ENCODE measurements at places on chromosomes 4 and X.

DNA sequence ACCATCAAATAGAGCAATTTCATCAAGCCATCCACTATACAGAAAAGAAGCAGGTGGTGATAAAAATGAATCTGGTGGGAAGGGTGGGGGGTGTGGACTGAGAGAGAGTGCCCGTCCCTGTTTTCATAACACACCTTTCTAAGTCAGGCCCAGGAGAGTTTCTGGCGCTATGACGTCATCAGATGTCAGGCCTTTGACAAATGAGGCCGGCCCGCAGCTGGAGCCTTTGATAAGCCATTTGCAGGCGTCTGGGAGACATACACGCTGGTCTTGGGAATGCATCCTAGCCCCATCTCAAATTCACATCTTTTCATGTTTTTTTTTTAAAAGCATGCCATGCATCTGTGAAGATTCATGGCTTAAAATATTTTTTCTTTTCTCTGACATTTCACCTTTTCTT, 404.5 kb downstream of the BCOR start:
- no peak for DNase-seq

- no peak for DNase-seq
Observed at GRCh38 chr4:169847171-169847570, 89.4 kb upstream of the HPF1 start.

- no peak for DNase-seq
Observed at GRCh38 chr4:41369680-41370079, 113.0 kb downstream of the UCHL1 start.

DNA sequence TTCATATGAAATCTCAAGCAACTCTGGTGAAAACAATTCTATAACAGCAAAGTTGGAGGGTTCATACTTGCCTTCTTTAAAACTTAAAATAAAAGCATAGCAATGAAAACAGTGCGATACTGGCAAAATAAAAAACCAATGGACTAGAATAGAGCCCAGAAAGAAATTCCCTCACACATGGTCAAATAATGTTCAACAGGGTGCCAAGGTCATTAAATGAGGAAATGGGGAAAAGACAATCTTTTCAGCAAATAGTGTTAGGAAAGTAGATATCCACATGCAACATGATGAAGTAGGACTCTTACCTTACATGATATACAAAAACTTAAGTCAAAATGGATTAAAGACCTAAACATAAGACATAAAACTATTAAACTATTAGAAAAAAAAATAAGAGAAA, 970.2 kb upstream of the AGA start:
- no peak for DNase-seq

DNA sequence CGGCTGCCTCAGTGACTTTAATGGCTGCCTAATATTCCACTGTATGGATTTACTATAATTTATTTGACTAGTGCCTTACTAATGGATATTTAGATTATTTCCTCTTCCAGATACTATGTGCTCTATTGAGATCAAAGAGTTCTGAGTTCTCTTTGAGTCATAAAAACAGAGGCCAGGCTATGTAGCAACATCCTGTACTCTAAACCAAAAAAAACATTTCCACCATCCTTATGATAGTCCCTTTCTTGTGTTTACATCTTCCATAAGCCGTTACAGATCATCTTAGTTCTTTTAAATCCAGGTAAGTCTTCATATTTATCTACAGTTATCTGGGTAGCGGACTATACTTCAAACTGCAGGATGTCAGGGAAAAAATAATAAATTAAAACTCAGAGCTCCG, 56.6 kb upstream of the TMEM184C start:
- no peak for DNase-seq

- no peak for DNase-seq
Observed at GRCh38 chr4:81225252-81225651, 10.2 kb upstream of the PRKG2 start.

- DNase-seq: no peak
Observed at GRCh38 chrX:9677098-9677739, 88.4 kb downstream of the GPR143 start.

DNA sequence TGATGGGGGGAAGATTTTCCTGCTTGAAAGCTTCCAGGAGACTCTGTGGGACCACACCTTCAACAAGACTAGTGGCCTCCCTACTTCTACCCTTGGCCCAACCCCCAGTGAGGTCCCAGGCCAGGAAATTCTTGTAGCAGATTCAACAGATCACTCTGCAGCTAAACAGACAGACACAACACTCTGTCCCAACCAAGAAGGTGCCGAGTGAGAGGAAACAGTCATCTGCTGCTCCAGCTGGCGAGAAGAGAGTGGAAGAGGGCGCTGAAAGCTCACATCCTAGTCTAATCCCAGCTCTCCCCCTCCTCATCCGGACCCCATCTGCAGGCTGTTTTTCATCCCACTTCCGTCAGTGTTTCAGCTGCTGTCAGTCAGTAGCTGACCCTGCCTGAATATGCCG, 63.4 kb downstream of the CHRDL1 start:
- no peak for DNase-seq

DNA sequence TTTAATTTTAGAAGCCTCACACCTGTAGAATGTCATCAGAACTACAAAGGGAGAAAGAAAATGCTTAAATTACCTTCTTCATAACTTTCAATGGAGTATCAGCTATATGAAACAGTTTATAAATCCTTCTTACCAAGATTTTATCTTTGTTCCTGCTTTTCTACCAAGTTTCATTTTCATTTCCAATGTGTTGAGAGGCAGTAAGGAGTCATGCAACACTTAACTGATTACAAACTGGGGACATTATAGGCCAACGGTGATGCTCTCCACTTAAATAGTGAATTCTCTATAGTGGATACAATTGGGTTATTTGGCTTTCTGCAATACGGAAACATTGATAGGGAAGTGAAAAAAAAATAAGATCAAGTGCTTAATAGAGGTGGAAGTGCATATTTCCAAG, 145.2 kb upstream of the FTHL17 start:
- DNase-seq: no peak

DNA sequence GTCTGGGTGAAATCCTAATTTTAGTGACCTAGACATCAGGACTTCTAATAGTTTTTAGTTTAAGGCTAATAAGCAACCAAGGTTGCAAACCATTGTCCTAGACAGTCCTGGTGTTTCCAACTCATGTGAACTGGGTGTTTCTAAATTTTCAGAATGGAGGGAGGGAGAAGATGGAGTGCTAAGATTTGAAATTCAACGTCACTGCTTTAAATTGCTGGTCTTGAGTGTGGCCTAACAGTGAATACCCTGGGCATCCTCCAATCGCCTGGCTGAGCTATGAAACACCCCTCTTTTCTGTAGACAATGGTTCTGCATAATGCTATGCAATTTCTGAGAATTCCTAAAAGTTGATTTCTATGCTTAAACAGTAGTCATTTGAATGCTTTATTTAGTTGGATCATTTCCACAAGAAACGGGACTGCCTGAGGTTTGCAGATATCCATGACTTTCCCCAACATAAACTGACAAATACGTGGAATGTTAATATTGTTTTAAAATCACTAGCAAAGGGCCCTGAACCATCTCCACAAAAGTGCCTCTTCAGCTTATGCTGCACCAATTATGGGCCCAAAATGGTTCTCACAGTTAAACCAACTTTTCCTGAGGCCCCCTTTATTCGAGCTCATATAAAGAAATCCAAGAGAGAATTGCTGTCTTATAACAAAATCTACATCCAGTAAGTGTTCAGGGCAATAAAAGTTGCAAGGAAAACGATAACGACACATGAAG, 1.1 kb downstream of the FBXL5 start:
- no peak for DNase-seq

DNA sequence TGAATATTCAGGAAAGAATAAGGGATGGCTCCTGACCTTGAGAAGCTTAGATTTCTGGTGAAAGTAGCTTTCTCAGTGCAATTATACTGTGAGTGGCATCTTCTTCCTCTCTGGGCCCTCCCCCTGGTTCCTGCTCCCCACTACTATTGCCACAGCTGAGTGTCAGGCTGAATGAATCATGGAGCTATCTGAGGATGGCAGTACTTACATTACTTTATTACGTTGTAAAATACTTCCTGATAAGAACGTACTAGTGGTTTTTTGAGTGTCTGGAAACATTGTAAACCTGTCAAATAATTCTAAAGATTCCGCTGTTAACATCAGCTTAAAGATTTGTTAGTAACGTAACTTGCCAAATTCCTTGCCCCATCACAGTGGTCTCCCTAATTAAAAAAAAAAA, 36.2 kb downstream of the ARHGAP10 start:
- no peak for DNase-seq
